ENCODE measurements at places on chromosomes 2 and 18.

GRCh38 chr18:79260510-79260909 is 135.2 kb upstream of the NFATC1 start:
- no peak for DNase-seq

DNA sequence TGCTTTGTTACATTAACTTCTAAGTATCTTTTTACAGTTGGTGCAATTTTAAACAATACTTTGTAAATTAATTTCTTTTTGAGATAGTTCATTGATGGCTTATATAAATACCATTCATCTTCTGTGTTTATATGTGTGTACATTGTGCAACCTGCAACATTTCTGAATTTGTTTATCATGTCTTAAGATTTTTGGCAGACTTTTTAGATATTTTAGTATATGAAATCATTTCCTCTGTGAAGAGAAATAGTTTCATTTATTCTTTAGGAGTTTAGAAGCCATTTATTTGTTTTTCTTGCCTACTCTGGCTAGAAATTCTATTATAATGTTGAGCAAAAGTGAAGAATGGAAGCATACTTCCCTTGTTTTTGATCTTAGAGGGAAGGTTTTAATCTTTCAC is 337.8 kb upstream of the DSEL start:
- DNase-seq: no peak

- DNase-seq: no peak
Observed at GRCh38 chr2:9797681-9798556, 45.4 kb upstream of the TAF1B start.

DNA sequence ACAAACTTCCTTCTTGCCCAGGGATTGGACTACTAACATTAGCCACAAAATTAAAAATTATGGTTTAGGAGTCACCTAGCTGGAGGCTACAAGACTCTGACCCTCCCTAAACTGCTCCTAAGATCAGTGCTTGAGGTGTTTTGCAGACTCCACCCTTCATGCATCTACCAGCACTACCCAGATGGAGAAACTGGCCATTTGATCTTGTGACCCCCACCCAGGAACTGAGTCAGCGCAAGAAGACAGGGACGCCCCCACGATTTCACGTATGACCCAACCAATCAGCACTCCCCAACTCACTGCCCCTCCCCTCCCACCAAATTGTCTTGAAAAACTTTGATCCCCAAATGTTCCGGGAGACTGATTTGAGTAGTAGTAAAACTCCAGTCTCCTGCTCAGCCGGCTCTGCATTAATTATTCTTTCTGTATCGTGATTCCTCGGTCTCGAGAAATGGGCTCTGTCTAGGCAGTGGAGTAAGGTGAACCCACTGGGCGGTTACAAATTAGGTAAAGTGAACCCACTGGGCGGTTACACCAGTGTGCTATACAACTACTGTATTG is 40.1 kb upstream of the CCDC88A start:
- DNase-seq: no peak

- DNase-seq: no peak
Observed at GRCh38 chr2:136204971-136205370, 87.0 kb upstream of the CXCR4 start.

DNA sequence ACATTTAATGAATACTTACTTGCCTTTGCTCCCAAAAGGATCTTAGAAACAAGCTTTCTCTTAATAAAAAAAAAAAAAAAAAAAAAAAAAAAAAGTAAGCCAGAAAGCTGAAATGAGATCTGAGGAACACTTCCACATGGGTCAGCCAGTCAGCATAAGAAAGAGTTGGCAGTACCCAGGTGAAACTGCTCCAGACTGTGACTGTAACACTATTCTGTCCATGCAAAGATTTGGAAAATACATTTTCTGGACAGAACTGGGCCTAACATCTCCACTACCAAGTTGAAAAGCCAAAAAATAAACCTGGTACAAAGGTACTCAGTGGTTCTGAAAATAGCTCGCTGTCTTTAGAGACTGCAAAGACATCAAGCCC is 135.7 kb downstream of the THADA start:
- no peak for DNase-seq

DNA sequence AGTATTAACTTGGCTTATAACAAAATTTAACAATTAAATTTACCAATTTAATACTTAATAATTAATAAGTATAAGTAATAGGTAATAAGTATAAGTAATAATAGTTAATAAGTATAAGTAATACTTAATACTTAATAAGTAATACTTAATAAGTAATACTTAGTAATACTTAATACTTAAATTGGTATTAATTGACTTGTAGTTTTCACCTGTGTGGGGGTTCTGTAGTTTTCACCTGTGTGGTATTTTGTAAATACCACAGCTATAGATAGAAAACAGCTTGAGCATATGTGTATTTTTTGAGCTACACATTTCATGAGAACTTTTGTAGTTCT is 55.4 kb downstream of the MAPRE2 start:
- no peak for DNase-seq

DNA sequence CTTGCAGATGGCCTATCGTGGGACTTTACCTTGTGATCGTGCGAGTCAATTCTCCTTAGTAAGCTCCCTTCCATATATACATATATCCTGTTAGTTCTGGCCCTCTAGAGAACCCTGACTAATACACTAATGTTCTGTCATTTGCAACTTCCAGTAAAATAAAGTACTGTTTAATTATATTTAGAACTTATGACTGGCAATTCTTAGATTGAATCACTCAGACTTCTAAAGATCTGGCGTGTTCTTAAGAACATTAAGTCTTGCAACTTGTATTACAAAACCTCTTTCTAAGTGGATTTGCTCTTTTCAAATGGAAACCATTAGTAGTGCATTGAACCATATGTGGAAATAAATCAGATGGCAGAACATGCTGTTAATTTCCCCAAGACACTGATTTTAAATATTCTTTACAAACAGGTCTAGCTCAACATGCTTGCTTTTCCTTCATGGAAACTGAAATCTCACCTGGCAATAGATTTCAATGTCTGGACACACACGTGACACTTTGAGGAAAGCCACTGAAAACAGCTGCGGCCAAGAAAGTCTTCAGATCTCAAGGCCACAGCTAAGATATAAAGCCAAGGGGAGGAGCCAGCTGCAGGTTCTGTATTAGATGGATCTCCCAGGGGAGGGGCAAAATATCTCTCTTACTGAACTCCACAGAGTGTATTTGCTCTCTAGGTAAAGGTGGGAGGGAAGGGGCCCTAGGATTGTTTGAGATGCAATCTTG is 50.6 kb downstream of the PMAIP1 start:
- DNase-seq: no peak

DNA sequence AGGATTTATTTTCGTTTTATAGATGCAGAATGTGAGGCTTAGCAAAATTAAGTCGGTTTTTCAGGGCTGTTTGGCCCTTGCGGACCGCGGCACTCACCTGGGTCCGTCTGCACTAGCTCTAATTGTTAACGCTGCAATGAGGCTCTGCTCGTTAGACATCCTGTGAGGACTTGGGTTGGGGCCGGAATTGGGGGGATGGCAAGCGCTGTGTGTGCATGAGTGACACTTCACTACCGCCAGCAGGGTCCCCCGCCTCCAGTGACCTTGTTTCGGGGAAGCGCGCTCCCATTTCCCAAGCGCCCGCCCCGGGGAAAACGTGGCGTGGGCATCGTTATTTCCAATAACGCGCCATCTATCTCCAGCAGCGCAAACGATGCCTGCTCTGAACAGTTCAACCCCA is 54.2 kb downstream of the KCNG2 start:
- no peak for DNase-seq

- no peak for DNase-seq
Observed at GRCh38 chr2:37877457-37878315, 47.4 kb upstream of the RMDN2 start.

- DNase-seq: no peak
Observed at GRCh38 chr2:232325324-232326273, 53.0 kb upstream of the ALPP start.

DNA sequence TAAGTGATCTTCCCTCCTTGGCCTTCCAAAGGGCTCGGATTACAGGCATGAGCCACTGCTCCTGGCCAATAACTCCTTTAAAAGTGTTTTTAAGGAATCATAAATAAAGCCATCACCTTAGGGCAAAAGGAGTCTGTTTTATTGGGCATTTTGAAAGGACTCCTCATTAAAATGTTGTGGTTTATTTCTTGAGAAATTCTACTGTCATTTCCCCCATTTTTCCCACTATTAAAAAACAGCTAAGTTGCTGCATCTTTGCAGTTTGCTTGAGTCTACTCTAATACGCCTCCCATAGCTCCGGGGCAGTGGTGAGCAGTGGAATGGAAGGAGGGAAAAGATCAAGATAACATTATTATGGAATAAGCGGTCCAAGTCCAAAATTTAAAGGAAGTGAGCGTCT is 293.2 kb downstream of the PIEZO2 start:
- DNase-seq: no peak

GRCh38 chr18:75010689-75011088 is 198.2 kb downstream of the PTGR3 start:
- DNase-seq: no peak

- no peak for DNase-seq
Observed at GRCh38 chr2:159249990-159250715, 36.4 kb downstream of the WDSUB1 start.

- no peak for DNase-seq
Observed at GRCh38 chr2:96236882-96237281, 28.3 kb upstream of the STARD7 start.

DNA sequence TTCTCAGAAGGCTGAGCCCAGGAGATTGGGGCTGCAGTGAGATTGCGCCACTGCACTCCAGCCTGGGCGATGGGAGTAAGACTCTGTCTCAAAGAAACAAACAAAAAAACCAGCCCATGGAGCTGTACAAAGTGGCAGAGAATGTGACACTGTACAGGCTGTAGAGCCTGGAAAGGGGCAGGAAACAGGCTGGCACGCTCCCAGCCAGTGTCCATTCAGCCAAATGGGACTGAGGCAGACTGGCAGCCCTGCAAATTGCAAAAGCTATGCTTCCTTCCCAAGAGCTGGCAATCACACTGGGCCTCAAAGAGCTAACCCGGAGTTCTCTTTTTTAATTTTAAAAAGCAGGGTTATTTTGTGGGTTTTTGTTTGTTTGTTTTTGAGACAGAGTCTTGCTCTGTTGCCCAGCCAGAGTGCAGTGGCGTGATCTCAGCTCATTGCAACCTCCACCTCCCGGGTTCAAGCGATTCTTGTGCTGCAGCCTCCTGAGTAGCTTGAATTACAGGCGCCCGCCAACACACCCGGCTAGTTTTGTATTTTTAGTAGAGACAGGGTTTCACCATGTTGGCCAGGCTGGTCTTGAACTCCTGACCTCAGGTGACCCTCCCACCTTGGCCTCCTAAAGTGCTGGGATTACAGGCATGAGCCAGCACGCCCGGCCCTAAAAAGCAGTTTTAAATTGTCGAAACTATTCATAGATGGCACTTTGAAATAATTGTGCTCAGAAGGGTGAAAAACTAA is 42.8 kb downstream of the SCRN3 start:
- no peak for DNase-seq

GRCh38 chr2:68287580-68288441 is 31.9 kb downstream of the CNRIP1 start:
- no peak for DNase-seq

DNA sequence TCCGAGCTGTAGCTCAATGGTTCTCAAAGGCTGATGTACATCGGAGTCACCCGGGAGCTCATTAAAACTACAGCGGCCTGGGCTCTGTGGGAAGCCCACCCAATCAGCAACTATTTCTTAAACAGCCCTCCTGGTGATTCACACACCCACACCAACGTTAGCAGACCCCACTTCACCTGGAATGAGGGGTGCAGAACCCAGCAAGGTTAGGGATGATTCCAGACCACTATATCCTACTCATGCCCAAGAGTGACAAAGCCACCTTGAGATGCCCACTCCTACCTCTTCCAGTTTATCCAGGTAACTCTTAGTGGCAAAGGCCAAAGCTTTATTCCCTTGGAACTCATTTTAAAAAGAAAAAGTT is 149.7 kb downstream of the RHBDD1 start:
- no peak for DNase-seq

GRCh38 chr2:9313443-9313842 is 106.8 kb downstream of the ASAP2 start:
- no peak for DNase-seq

- no peak for DNase-seq
Observed at GRCh38 chr2:178523596-178524134, 43.4 kb downstream of the PLEKHA3 start.

DNA sequence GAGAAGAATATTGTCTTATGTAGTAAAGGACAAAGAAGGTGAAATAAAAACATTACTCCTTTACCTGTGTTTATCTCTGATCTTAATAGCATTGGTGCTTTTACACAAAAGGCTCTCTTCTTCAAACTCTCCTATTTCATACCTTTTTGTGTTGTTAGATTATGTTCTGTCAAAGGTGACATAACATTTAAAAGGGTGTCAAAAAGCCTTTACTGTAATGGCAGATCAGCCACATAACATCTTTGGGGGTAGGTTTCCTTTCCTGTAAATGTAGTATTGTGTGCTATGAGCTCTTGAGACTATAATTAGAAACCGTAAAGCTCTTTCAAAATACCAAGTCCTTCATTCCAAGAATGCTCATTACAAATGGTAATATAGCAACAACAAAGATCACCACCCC is 400.1 kb downstream of the LNPK start:
- no peak for DNase-seq

DNA sequence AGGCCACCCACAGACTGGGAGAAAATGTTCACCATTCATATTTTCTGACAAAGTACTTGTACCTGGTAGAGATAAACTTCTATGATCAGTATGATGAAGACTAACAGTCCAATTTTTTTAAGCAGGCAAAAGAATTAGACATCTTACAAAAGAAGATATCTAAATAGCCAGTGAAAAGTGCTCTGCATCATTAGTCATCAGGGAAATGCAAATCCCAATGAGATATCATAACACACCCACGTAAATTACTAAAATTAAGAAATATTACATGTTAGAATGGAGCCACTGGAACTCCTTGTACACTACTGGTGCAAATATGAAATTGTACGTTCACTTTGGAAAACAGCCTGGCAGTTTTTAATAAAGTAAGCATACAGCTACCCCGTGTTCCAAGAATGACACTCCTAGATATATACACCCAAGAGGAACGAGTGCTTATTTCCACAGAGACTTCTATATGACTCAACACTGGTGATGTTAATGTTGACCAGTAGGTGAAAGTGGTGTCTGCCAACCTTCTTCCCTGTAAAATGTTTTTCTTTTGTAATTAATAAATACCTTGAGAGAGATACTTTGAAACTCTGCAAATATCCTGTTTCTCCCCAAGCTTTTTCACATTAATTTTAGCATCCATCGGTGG is 80.3 kb downstream of the NPAS2 start:
- DNase-seq: no peak

- DNase-seq: no peak
Observed at GRCh38 chr2:85257970-85258605, 69.7 kb downstream of the TGOLN2 start.
